ENCODE measurements at places on chromosomes 16 and 17.

DNA sequence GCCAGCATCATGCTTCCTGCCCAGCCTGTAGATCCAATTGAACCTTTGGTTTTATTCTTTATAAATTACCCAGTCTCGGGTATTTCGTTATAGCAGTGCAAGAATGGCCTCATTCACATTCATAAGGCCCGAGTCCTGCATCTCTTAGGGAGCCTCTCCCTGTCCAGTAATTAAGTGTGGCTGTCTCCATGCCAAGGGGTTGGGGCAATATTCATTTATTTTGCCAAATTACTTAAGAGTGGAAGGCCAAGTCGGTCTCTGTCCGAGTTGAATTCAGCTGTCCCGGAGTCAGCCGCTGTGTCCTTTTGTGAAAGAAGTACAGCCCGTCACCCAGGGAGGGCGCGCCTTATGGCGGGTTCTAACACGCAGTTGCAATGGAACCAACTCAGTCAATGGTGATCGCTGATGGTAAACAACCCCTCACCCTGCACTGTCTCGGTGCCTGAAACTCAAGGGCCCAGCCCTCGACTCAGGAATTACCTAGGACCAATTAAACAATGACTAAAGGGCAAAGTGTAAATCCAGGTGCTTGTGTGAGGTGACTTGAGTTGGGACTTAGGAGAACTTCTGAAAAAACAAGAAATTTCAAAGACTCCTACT, 22.2 kb downstream of the KIAA0513 start:
- DNase-seq = no peak

- DNase-seq = no peak
Measured at GRCh38 chr17:17180141-17180603, 26.0 kb downstream of the PLD6 start.

- no peak for DNase-seq
Measured at GRCh38 chr17:14331225-14331981, 30.5 kb downstream of the HS3ST3B1 start.

- DNase-seq = no peak
Measured at GRCh38 chr17:74163836-74164235, 39.6 kb upstream of the RPL38 start.

DNA sequence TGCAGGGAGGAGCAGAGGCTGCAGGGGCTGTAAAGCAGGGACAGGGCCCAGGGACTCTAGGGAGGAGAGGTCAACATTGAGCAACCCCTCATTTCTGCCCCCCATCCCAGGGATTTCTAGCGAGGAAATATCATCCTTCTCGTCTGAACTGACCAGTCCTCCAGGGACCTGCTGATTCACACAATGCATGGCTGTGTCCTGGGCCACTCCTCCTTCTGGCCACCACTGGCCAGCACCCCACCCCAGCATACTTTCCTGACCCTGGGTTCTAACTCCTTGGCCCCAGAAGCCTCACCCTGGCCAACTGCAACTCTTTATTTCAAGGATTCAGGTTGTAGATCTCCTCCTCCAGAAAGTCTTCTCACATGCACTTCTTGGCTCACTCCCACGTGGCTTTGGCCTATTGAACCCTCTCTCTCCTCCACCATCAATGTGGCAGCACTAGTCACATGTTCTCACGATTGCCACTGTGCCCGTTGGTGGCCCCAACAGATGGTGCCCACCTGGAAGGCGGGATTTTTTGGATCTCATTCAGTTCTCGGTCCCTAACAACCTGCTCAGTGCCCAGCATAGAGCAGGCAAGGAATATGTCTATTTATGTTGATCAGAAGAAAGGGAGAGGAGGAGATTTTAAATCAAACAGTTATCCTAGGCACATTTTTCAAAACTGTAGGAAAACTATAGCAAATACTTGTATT, 41.5 kb downstream of the CUEDC1 start:
- no peak for DNase-seq

DNA sequence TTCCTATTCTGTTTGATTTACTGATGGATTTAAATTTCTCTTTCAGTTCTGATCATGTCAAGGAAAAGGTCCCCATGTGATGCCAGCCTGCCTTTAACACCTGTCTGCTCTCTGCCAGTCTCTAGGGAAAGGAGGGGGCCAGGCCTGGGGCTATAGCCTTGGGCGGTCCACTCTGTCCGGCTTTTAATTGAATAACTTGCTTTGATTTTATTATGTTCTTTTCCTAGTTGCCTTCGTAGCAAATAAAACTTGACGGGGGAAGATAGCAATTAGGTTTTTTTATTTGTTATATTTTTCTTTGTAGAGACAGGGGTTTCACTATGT, 47.6 kb downstream of the ABAT start:
- no peak for DNase-seq

- DNase-seq = peak; percentile 29
Measured at GRCh38 chr16:81846105-81846504, 67.0 kb downstream of the PLCG2 start.

DNA sequence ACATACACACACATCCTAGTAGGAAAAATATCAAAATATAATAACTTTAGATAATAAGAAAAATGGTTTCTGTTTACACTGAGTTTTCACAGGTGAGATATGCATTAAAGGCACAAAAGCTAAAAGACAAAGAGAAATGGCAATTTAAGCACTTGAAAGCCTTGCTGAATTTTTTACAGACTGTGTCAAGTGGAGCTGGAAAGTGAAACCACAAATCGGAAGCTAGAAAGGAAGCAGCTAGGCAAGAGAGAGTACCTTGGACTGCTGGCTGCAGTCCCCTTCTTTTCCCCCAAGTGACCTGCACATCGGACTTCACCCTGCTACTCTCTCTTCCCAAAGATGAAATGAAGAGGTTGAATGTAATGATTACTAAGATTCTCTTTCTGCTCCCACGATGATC, 135.1 kb downstream of the CDH13 start:
- peak; percentile 51 for DNase-seq

DNA sequence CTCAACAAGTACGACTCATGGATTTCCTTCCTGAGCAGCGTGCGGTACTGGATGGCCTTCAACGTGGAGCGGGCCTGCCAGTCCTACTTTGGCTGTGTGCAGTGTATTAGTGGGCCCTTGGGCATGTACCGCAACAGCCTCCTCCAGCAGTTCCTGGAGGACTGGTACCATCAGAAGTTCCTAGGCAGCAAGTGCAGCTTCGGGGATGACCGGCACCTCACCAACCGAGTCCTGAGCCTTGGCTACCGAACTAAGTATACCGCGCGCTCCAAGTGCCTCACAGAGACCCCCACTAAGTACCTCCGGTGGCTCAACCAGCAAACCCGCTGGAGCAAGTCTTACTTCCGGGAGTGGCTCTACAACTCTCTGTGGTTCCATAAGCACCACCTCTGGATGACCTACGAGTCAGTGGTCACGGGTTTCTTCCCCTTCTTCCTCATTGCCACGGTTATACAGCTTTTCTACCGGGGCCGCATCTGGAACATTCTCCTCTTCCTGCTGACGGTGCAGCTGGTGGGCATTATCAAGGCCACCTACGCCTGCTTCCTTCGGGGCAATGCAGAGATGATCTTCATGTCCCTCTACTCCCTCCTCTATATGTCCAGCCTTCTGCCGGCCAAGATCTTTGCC, 9.0 kb downstream of the HAS3 start:
- DNase-seq = no peak

DNA sequence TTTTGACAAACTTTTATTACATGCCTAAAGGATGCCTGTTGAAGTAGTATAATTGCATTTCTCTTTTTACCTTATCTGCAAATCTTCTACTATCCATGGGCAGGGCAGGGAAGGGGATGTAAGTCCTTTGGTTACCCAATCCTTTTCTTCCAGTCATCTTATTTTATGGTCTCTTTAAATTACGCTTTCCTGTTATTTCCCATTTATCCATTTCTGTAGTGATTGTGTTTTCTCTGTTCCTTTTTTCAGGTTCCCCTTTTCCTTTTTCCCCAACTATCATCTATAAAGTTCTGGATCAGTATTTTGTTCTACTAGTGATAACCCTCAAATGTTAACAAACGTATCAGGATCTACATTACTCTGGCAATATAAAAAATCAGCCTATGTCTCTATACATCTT, 3.3 kb upstream of the ABCA9 start:
- DNase-seq = no peak

DNA sequence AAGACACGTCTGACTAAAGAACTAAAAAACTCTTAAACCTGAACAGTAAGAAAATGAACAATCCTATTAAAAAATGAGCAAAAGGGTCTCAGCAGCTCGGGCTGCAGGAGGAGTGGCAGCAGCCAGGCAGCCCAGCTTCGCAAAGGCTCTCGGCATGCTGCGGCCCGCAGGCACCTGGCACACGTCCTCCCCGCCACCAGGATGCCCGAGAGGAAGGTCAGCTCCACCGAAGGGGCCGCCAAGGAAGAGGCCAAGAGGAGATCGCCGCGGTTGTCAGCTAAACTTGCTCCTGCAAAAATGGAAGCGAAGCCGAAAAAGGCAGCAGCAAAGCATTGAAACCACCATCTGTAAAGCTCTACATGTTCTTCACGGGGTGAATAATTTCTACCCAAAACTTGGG, 173.5 kb downstream of the BCAS3 start:
- no peak for DNase-seq

- DNase-seq = peak; percentile 33
Measured at GRCh38 chr16:60204181-60204580, 1470.1 kb upstream of the GOT2 start.

GRCh38 chr17:42276609-42277341, 584 bp upstream of the STAT5B start:
- peak; percentile 84 for DNase-seq

DNA sequence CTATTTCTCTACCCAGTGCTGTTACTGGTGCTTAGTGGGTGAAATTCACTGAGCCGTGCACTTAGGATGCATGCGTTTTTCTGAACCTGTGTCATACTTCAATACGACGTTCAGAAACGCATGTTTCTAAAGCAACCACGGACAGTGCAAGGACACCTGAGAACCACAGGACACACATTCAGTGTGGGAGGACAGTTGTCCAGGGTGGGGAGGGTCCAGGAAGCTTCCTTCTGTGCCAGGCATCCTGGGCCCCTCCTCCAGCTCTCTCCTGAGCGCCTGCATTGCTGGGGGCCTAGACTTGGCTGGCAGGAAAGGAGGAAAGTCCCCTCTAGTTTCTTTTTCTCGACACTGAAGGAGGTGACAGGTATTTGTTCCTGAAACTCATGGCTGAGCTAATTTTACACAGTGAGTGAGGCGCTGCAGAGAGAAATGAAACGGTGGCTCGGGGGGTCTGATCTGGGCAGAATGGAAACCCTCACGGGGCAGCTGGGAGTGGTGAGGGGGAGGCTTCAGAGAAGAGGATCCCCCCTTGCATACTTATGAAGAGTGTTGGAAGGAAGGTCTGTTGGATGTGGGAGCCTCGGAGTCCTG, 89.9 kb downstream of the IRF8 start:
- no peak for DNase-seq
